ENCODE measurements at places on chromosomes 4 and X.
A peak's percentile ranks its signal among the peaks of the same experiment; 100 is the strongest.

GRCh38 chrX:22134681-22135080 lies 102.6 kb downstream of the PHEX start:
- no peak for DNase-seq

DNA sequence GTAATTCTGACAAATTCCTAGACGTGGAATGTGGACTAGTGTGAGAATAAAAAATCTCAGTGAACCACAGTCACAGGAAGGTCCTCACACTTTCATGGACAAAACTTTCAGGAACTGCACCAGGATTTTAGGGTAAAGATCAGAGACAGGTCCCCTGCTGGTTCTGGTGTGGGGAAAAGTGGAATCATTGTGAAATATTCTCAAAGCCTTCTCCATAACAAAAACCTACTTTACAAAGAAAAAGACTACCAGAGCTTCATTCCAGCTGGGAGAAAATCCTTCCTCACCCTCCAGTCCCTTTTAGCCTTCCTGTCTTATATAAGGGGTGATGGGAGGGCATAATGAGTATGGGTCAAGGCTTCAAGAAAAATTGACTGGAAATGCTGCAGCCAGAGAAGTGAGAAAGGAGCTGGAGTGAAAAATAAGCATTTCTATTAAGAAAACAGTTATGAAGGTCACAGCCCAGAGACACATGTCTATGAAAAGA lies 325.8 kb downstream of the ARAP2 start:
- no peak for DNase-seq

DNA sequence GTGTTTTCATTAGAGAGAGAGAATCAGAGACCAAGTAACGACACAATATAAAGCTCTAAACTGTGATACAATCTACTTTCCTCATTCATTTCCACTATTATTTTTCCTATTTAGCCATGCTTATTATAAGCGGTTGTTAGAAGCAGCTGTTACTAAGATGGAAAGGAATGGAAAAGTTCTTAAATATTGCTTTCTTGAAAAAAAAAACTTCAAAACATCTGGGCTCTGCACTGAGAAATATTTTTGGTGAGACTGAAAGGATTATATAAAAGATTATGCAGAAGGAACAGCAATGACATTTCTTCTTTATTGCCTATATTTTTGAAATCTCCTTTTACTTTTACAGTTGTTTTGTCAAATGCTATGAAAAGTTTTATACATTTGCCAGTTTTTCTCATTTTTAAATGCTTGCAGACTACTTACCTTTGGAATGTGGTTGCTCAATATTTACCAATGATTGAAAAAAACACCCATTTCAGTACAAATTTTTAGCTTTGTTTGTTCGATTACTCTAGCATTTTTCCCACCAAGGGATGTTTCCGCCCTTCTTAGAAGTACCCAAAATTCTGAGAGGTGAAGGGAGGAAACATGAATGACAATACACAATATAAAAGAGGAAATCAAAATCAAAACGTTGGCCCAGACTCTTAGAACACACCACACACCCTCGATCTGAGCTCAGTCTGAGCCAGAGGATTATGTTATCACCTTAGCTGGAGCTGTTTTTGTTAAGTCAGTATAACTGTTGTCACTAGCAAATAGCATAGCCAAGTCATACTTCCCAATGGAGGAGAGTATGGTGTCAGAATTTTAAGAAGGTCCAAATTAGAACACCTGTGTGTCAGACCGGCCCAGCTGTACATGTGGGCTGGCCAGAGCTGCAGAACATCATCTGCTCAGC lies 18.4 kb downstream of the DKK2 start:
- DNase-seq = no peak

DNA sequence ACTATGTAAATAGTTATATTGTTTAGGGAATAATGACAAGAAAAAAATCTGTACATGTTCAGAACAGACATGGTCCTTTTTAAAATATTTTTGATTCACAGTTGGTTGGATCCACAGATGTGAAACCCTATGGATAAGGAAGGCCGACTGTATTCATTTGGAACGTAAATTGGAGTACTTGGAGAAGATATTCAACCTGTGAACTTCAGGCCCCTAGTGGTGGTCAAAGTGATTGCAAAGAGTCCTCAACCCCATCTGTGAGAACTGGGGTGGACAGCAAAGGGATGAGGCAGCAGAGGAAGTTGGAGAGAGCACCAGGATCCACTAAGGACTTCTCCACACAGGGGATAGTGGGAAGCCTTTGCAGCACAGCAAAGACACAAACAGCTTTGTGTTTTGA lies 6.2 kb upstream of the CXCL13 start:
- DNase-seq = no peak

DNA sequence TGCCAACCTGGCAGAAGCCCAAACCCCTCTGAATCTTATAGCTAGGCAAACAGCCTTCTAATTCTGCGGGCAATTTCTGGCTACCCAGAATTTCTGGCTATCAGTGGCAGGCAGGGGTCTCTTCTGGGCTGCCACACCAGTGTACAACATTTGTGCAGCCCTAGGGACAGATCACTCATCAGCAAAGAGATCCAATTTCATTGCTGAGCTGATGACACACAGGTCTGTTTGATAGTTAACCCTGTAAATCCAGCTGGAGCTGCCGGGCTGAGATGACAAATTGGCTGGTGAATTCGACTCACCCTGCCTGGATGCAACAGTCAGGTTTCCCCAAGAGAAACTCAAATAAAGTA lies 2.4 kb downstream of the MID1 start:
- DNase-seq = no peak

DNA sequence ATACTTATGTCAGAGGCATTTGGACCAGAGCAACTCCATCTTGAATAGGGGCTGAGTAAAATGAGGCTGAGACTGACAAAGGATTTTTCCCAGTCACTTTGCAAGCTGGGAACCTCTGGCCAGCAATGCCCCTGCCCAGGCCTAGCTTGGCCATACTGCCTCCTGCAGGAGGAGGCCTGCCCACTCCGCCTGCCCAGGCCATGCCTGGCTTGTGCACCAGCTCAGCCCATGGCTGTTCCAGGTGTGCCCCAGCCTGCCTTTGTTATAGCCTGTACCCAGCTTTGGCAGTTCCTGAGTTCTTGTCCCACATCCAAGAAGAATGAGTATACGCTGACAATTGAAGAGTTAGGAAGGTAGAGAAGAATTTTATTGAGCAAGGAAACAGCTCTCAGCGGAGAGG lies 176.1 kb downstream of the AASDH start:
- no peak for DNase-seq

DNA sequence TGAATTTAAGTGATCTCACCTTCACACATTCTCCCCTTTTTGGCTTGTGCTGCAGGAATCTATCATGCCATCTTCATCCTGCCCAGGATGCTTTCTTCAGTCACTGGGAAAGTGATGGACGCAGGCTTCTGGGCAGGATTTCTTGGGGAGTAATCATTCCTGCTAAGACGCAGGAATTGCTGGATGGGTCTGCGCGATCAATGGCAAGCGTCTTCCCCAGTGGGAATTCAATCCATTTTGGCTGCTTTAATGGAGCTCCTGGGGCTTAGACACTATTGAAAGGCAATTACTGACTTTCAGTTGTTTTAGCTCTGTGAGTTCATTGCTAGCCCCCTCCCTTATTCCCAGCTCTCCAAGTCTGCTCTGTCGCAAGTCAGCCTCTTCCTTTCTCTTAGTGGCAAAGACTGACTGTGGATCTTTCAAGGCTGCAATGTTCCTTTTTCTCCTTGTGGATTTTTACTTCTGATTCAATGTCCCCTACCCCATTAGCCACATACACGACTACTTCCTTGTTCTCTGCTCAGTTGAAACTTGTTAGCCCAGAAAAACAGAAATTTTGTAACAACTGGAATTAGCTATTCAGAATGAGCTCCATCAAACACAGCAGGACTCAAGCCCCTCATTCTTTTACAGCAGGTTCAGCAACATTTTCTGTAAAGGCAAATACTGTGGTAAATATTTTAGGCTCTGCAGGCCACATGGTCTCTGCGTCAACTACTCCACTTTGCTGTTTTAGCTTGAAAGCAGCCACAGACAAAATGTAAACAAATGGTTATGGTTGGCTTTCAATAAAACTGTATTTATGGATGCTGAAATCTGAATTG lies 154.9 kb downstream of the ASB9 start:
- DNase-seq = no peak

GRCh38 chr4:122715221-122715620 lies 17.3 kb upstream of the BBS12 start:
- no peak for DNase-seq

GRCh38 chrX:17735406-17735805 lies 1.9 kb upstream of the SCML1 start:
- DNase-seq = no peak

DNA sequence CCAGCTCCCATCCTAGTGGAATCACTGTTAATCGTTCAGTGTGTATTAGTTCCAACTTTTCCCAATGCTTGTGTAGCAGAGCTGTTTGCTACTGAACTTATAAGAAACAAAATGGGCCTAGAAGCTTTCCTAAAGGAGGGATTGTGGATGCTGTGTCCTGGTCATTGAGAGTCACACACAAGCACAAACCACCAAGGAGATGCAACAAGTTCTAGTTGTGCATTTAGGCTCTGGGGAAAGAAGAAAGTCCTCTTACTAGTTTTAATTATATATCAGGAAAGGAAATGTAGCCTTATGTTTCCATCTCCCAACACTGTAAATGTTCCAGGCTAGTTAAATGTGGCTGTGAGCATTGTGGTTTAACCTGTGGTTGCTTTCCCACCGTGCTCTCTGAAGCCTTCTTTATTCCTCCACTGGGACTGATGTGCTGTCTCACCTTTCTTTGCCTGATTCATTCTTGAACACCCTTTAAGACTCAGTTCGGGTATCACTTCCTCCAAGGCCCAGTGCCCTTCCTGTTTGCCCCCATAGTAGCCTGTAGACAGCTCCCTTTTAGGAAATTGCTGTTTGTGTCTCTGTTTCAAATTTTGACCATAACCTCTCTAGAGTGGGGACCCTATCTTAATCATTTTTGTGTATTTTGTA lies 34.3 kb downstream of the ATP10D start:
- DNase-seq = no peak

GRCh38 chr4:74930162-74930561 lies 2.8 kb upstream of the PARM1 start:
- DNase-seq = no peak

- DNase-seq = peak; percentile 3
Observed at GRCh38 chr4:109826719-109827118, 1.1 kb upstream of the RRH start.

GRCh38 chrX:140766024-140766611 lies 56.6 kb downstream of the LINC00632 start:
- DNase-seq = no peak

DNA sequence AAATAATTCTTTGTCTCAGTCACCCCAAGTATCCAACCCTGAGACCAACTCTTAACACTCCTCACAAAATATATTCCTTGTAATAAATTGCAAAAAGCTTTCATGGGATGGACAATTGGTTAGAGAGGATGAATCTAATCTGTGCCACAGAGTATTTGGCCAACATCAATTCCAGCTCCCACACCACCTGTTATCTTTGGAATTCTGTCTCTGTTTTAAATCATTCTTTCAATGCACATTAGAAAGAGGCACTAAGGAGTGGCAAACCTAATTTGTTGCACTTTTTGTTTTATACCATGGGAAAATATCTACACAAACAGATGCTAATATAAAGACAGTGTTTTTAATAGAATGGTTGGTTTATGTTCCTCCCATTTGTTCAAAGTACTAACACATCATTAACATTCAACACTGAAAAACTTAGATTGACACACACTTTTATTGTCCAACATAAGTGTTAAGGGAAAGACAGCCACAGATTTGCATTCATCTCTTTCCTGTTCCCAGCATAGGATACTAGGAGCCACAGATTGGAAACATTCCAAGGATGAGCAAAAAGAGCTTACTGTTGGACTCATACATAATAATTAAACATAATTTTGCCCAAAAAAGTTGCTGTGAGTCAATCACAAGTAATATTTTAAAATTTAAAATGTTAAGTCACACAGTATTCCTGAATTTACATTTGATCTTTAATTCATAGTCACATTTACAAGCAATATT lies 116.4 kb downstream of the PPA2 start:
- no peak for DNase-seq

DNA sequence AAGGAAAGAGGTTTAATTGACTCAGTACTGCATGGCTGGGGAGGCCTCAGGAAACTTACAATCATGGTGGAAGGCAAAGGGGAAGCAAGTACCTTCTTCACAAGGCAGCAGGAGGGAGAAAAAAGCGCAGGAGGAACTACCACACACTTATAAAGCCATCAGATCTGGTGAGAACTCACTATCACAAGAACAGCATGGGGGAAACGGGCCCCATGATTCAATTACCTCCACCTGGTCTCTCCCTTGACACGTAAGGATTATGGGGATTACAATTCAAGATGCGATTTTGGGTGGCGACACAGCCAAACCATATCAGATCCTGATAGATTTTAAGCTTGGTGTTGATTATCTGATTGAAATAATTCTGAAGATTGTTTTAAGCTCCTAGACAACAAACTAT lies 218.7 kb downstream of the CBR4 start:
- DNase-seq = no peak

Measured in NCI-H1417 treated with DMSO at 0.1 percent for 48 hours (cell line).